Activated B cell treated with CpG ODN at 0.5 μM for 24 hours (primary cell): ENCODE measurements at places on chromosomes 3 and 15.

- no peak overlapping the region for H3K4me3 ChIP-seq
- no peaks in the 10 kb centered on the region for H3K27me3 ChIP-seq
- H3K36me3 ChIP-seq: no peaks in the 10 kb centered on the region
These were observed 855.4 kb upstream of the ARPP21 start for GRCh38 chr3:34783876-34784275.

GRCh38 chr3:144241404-144241803, 269.8 kb downstream of the DIPK2A start:
- H3K27me3 ChIP-seq: peaks cover 7% of the 10 kb centered on the region
- H3K36me3 ChIP-seq: no peaks in the 10 kb centered on the region
- no peak for DNase-seq
- H3K4me1 ChIP-seq: no peaks in the 10 kb centered on the region
- no peak overlapping the region for H3K4me3 ChIP-seq
- H3K27ac ChIP-seq: no peak overlapping the region

GRCh38 chr15:45409596-45409995, 31.3 kb upstream of the GATM start:
- H3K27ac ChIP-seq: no peak overlapping the region
- H3K27me3 ChIP-seq: no peaks in the 10 kb centered on the region
- no peak for DNase-seq
- H3K36me3 ChIP-seq: peaks cover 84% of the 10 kb centered on the region
- no peak overlapping the region for H3K4me3 ChIP-seq
- peaks cover 35% of the 10 kb centered on the region for H3K4me1 ChIP-seq

DNA sequence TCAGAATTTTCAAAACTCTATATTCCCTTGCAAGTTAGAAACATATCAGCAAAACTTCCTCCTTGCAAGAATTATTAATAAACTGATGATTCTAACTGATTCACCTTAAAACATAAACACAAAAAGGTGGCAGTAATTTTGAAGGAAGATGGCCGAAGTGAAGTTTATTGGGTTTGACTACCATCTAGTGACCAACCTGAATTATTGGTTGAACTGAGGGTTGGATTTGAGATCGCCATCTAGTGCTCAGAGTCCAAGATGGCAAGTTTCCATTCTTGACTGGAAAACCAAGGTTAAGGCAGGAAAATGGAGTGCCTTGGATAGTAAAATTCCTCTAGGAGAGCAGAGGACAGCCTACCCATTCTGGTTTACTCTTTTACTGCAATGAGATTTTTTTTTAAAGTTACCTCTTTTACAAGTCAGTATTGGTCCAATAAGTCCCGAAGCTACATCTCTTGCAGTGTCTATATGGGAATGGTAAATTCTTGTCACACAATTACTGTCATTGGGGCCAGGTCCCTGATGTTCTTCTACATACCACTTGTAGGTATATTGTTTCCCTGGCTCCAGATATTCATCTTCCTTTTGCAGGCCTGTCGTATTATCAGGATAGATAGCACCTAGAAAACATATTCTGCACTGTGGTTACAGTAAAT, 51.6 kb upstream of the CP start:
- no peak overlapping the region for H3K4me3 ChIP-seq
- no peaks in the 10 kb centered on the region for H3K36me3 ChIP-seq
- peaks cover 19% of the 10 kb centered on the region for H3K4me1 ChIP-seq
- no peaks in the 10 kb centered on the region for H3K27me3 ChIP-seq

- no peaks in the 10 kb centered on the region for H3K27me3 ChIP-seq
- H3K36me3 ChIP-seq: no peaks in the 10 kb centered on the region
- peaks cover 16% of the 10 kb centered on the region for H3K4me1 ChIP-seq
These were observed 2.8 kb downstream of the PLSCR2 start for GRCh38 chr3:146466604-146467003.

GRCh38 chr3:38049358-38050126, 10.5 kb downstream of the DLEC1 start:
- H3K4me1 ChIP-seq: no peaks in the 10 kb centered on the region
- no peak for DNase-seq
- no peaks in the 10 kb centered on the region for H3K36me3 ChIP-seq
- H3K27ac ChIP-seq: no peak overlapping the region
- H3K4me3 ChIP-seq: no peak overlapping the region

DNA sequence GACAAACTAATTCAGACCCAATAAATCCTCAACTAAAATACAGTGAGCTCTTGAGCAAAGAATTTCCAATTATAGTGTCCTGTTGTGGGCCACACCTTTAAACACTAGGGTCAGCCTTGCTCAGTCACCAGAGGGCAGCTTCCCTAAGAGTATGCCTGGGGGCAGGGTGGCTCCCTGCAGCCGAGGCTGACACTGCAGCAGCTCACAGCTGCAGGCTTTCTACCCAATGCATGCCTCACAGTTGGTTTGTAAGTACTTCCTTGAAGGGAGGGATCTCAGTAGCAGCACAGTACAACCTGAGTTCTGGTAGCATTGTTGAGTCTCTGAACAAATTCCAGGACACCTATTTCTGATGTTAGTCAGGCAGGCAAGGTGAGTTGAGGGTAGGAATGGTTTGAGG, 335.6 kb downstream of the TUSC7 start:
- no peaks in the 10 kb centered on the region for H3K27me3 ChIP-seq
- DNase-seq: no peak

- H3K27ac ChIP-seq: no peak overlapping the region
- H3K4me1 ChIP-seq: no peaks in the 10 kb centered on the region
- no peak for DNase-seq
- no peaks in the 10 kb centered on the region for H3K36me3 ChIP-seq
- H3K27me3 ChIP-seq: no peaks in the 10 kb centered on the region
These were observed 38.6 kb downstream of the EAF1 start for GRCh38 chr3:15465876-15466585.
